Activated CD8-positive, alpha-beta memory T cell treated with anti-CD3 and anti-CD28 coated beads for 48 hours (primary cell): ENCODE measurements at places on chromosomes 12 and 14.

DNA sequence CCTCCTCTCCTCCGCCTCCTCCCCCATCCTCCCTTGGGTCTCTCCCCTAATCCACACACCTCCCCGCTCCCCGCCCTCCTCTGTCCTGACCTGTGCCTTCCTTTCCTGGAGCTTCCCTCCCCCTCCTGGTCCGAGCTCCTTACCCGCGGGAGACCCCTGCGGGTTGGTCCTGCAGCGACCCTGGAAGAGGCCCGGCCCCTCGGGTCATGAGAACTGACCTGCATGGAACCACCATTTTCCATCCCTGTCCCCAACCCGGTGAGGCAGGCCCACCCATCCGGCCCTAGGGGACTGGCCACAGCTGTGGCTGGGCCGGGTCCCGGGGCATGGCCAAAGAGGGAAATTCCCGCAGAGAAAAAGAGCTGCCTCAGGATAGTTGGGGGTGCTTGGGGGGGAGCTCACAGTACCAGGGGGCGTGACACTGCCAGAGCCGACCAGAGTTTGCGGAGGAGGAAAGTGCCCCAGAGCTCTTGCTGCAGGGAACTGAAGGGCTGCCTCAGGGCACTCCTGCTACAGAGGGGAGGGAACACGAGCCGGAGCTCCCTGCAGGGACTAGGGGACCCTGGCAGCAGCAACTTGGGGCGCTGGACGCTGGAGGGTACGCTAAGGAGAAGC is 613 bp downstream of the ARHGEF40 start:
- no peak for DNase-seq

DNA sequence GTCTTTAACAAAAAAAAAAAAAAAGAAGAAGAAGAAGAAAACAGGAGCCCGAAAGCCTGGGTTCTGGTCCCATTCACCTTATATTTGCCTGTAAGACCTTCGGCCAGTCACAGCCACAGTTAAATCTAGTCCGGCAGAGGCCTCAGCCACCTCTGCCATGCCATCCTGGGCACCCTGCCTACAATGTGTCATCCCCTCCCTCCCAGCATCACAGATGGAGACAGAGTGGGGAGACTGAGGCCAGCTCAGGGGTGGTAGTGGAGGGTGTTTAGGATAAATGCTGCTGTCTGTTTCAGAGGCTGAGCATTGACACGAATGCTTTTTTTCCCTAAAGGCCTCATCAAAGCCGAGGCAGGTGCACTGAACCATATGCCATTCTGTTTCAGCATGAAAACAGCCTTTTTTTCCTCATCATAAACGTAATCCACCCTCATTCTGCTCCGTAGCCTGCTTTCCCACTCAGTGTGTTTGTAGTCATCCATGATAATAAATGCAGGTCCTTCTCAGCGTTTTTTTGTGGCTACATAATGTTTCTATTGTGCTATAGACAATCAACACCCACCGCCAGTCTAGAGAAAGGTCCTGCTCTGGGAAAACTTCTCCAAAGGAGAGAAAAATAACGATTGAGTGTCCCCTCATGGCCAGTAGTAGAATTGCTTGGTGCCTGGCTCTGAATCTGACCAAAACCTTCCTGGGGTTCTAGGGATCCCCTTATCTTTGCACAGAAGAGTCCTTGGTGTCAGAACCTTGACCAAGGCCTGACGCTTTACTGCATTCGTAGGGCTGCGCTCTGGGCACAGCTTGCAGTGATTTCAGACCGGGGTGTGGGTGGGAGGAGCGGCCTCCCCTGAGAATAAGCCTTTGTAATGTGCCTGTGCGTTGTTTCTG is 41.1 kb upstream of the TSPAN9 start:
- DNase-seq, result no peak

- no peak for DNase-seq
Observed at GRCh38 chr12:22333713-22334409, 646 bp downstream of the ST8SIA1 start.

- DNase-seq, result no peak
Observed at GRCh38 chr14:64645220-64645892, 58.9 kb upstream of the PLEKHG3 start.

GRCh38 chr12:24081606-24082005 is 132.1 kb upstream of the SOX5 start:
- DNase-seq, result no peak

GRCh38 chr14:47189911-47190484 is 485.4 kb downstream of the MDGA2 start:
- DNase-seq, result no peak

GRCh38 chr12:116015525-116015924 is 262.0 kb downstream of the MED13L start:
- DNase-seq, result no peak

DNA sequence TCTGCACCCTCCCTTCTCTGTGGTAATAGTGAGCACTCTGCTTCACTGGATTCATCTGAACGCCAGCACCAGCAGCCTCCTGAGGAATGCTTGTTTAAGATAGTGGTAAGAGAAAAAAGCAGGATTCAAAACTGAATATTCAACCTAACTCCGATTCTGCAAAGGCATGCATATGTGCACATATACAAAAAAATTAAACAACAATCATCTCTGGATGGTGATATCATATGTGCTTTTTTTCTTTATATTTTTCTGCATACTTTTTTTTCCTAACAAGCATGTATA is 9.8 kb downstream of the TMEM229B start:
- DNase-seq, result no peak

DNA sequence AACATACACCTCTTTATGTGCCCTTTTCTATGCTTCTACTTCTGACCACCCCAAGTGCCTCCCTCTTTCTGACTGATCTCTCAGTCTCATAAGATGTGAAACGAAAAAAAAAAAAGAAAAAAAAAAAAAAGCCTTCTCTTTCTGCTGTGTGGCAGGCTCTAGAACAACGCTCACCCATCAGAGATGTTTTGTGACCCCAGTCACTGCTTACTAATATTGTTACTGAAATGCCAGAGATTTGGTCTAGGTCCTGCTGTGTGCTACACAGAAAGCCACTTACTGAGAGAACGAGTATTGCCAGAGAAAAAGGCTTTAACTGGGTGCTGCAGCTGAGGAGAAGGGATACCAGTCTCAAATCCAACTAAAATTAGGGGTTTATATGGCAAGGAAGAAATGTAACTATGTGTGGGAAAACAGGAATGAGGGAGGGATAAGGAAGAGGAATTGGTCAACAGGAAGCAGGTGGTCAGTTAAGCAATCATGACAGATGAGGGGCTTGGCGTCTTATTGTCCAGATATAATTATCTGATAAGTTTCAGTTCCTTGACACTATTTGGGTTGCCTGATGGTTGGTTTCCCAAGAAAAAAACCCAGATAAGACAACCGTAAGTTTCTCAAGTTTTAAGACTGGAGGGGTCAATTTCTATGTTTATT is 149.0 kb downstream of the NAV3 start:
- DNase-seq, result no peak
